ENCODE measurements at places on chromosomes 7 and 10.
A peak's percentile ranks its signal among the peaks of the same experiment; 100 is the strongest.

- DNase-seq: no peak
Measured at GRCh38 chr10:26950934-26951333, 90.2 kb upstream of the ABI1 start.

GRCh38 chr7:411677-412312 lies 107.9 kb downstream of the PDGFA start:
- no peak for DNase-seq

DNA sequence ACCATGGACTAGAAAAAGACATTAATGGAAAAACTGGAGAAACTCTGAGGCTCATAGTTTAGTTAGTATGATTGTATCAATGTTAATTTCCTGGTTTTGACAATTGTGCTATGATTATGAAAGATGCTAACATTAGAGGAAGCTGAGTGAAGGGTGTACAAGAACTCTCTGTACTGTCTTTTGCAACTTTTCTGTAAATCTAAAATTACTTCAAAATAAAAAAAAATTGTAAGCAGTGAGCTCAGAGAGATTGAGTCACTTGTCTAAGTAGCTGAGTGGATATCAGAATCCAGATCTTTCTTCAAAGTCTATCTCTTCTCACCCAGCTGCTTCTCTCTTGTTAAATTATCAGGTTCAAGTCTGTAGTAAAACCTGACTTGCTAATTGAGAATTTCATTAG lies 181.1 kb downstream of the PLCE1 start:
- no peak for DNase-seq

DNA sequence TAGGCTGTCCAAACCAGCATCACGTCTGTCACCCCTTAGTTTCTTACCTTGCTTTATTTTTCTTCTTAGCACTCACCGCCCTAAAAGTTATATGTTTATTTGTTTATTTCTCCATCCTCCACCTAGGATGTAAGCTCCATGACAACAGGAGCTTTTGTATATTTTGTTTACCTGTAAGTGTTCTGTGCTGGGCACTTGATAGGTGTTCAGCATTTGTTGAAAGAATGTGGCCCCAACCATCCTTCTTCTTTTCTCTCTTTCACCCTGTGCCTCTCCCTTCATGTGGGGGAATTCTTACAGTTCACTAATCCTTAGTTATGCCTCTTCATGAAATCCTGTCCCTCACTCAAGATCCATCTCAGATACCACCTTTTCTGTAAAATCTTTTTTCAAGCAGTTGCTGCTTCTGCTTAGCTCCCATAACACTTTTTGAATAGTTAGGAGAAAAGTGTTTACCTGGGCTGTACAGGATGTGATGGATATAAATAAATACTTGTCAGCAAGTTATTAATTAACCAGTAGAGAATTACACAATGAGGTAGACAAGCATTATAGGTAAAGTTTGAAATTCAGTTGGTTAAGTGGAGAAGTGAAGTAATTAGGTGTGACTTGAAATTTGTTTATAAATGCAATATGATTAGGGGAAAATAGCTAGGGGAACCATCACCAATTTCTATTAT lies 9.7 kb downstream of the AHR start:
- no peak for DNase-seq

DNA sequence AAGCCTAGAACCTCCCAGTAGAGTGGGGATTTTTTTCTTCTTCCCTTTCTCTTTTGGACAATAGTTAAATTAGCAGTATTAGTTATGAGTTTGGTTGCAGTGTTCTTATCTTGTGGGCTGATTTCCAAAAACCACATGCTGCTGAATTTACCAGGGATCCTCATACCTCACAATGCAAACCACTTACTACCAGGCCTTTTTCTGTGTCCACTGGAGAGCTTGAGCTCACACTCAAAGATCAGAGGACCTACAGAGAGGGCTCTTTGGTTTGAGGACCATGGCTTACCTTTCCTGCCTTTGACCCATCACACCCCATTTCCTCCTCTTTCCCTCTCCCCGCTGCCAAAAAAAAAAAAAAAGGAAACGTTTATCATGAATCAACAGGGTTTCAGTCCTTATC lies 5.4 kb downstream of the OPN1SW start:
- no peak for DNase-seq

DNA sequence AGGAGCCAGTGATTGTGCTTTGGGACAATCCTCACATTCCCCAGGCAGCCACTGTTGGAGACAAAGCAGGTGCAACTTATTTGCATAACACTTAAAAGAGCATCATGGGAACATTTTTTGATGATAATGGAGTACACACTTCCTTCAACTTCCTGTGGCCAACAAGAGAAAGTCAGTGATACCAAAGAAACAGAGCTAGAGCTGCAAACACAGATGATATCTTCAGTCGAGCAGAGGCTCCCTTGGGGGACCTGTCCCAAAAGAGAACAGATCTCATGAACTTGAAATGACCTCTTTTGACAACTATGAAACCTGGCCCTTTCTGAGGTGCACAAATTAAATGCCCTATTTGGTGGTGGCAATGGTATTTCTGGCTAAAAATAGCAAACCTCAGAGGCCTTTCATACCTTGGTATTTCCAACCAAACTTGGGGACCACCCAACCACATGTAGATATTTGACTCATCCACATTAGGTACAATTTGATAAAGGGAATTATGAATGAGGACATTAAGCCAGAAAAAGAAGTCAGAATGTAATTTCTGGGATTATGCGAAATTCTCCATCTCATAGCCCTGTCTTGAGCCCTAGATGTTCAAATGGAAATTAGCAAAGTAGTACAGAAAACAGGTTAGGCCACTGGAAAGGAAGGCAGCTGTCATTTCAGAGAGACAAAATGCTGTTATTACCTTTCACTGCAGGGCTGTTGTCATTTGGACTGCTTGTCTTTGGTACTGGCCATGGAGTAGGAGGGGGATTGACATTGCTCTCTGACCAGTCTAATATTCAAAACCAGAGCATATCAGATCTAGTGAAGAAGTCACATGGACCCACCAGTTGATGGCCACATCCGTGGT lies 146.2 kb downstream of the ICA1 start:
- DNase-seq: no peak

GRCh38 chr7:132381742-132382472 lies 194.4 kb downstream of the PLXNA4 start:
- peak; percentile 33 for DNase-seq

- peak; percentile 38 for DNase-seq
Measured at GRCh38 chr10:8379906-8380832, 325.7 kb downstream of the GATA3 start.

GRCh38 chr7:33452805-33453502 lies 323.6 kb downstream of the BBS9 start:
- DNase-seq: no peak

DNA sequence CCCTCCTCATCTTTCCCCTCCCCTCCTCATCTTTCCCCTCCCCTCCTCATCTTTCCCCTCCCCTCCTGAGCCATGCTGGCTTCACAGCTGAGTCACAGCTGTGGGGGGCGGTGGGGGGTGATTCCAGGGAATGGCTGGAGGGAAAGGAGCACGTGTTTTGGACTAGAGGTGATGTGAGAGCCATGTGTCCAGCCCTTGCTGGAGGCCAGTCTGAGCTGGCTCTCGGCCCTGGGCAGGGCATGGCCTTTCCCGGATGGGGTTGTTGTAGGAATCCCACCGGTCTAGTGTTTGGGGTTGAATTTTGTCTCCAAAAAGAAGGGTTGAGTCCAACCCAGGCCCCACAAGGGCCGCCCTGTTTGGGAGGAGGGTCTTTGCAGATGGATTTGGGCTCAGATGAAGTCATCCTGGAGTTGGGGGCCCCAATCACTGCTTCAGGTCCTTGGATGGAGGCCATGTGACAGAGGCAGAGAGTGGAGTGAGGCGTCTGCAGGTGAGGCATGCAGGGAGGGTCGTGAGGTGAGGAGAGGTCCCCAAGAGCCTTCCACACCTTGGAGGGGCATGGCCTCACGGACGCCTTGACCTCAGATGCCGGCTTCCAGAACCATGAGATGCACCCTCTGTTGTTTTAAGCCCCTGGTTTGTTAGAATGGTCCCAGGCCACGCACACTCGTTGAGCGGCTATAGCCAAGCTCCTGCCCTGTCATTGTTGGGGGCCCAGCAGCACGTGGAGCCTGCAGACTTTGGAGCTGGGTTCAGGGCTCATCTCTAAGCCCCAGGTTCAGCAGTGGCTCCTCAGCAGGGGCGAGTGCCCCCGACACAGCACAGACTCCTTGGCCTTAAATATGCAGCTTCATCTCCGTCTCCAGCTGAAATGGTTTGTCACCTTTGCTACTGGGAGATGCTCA lies 101.6 kb downstream of the DNAJB6 start:
- DNase-seq: no peak
